ENCODE measurements at places on chromosomes 11 and 22.

DNA sequence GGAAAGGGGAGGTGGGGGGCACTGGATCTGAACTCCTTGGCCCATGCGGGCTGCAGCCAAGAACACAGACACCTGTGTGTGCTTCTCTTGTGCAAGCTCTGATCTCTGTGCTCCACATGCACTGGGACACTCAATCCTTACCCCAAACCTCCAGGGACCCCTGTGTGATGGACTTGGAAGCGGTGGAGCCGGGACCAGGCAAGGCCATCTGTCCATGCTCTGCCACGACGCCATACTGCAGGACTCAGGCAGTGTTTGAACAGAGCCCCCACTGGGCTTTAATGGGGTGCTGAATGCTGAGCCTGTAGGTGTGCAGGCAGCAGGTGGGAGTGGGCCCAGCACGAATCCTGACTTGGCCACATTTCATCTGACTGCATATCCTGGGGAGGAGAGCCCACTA lies 23.4 kb downstream of the PPM1F start:
- no peak for DNase-seq

GRCh38 chr22:22166941-22167713 lies 77.5 kb upstream of the VPREB1 start:
- no peak for DNase-seq

GRCh38 chr11:43419460-43419859 lies 60.7 kb downstream of the TTC17 start:
- no peak for DNase-seq

DNA sequence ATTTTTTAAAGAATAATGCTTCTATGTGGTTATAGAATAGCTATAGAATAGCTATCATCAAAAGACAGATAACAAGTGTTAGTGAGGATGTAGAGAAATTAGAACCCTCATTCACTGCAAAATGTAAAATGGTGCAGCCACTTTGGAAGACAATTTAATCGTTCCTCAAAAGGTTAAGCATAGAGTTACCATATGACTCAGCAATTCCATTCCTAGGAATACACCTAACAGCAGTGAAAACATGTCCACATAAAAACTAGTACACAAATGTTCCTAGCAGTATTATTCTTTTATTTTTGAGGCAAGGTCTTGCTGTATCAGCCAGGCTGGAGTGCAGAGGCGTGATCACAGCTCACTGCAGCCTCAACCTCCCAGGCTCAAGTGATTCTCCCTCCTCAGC lies 34.0 kb downstream of the RTL6 start:
- DNase-seq, result no peak

GRCh38 chr22:38080850-38081635 lies 2.9 kb downstream of the SLC16A8 start:
- no peak for DNase-seq

Measured in stimulated activated CD8-positive, alpha-beta memory T cell treated with anti-CD3 and anti-CD28 coated beads, Interleukin-4, amount 100 ng/mL, for 24 hours (primary cell).